A172 (cell line): ENCODE measurements at places on chromosomes 7 and 10. TPM values are rescaled to one million over a fixed set of nuclear protein-coding genes. Genes with fewer than 3 reads are reported as not detected.
A peak's percentile ranks its signal among the peaks of the same experiment; 100 is the strongest.

- DNase-seq: no peak
Observed at GRCh38 chr10:52359441-52359840, 45.4 kb downstream of the DKK1 start.

- DNase-seq: no peak
Observed at GRCh38 chr10:1150638-1150955, 94.4 kb downstream of the WDR37 start.

- DNase-seq: peak; percentile 40
Observed at GRCh38 chr7:130366564-130366963, 13.7 kb upstream of the CPA1 start.

GRCh38 chr10:103667356-103667755, 173.9 kb downstream of the NEURL1 start:
- DNase-seq: no peak

The ZP3 gene
- 3.9 and 12.1 TPM in 2 replicates for total RNA-seq

GRCh38 chr10:94992811-94993210, 54.4 kb downstream of the CYP2C9 start:
- peak; percentile 23 for DNase-seq

- DNase-seq: no peak
Observed at GRCh38 chr7:127438836-127439235, 46.3 kb upstream of the ZNF800 start.

GRCh38 chr7:95105627-95106026, 198.2 kb downstream of the PPP1R9A start:
- no peak for DNase-seq

DNA sequence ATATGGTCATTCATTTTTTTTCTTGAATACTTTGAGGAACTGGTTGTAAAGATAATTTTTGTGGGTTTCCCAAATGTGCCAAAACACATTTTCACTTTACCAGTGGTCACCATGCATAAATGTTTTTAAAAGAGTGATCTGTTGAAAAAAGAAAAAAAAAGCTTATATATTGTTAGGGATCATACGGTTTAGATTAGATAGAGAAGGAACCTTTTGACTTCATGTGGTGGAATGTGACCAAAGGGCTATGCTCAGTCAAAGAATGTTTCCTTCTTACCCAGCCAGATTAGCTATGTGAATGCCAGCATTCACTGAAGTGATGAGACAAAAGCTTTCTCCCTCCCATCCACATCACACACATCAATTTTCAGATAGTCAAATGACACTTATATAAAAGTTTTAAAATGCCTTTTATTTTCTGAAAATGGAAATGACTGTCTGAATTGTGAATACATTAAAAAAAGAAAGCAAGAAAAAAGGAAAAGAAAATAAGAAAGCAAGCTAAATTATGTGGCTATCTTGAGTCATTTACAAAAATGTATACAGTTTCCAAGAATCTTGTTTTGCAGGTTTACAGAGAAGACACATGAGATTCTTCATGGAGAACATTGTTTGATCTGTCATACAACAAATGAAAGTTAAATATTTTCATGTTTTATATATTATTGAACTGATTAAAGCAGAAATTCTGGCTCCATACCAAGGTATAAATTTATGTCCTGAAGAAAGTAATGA, 8.6 kb upstream of the CPED1 start:
- DNase-seq: no peak

GRCh38 chr7:139829025-139829774, at the start of gene TBXAS1:
Gene TBXAS1, plus strand, starts transcription at chr7:139829264. Its CDS starts 127 bp downstream, at chr7:139829391.
- DNase-seq: no peak

GRCh38 chr10:14543046-14543903, 212.6 kb upstream of the FRMD4A start:
- no peak for DNase-seq

DNA sequence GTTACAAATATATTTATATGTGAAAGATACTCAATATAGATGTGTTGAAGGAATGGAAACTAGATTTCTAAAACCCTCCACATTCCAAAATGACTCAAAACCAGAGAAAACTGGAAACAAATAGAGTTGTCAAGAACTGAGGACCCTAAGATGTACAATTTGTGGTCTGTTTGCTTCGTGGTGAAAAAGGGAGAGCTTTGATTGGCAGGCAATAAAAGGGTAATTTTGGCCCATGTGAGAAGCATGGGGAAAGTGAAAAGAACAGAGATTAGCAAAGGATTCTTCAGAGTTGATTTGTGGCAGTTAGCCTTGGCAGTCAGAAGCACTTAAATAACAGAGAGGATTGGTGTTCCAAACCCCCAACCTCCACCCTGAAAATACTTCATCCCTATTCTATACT, 37.1 kb upstream of the DKK1 start:
- no peak for DNase-seq

The DDC gene
- total RNA-seq: not detected in 2 replicates

DNA sequence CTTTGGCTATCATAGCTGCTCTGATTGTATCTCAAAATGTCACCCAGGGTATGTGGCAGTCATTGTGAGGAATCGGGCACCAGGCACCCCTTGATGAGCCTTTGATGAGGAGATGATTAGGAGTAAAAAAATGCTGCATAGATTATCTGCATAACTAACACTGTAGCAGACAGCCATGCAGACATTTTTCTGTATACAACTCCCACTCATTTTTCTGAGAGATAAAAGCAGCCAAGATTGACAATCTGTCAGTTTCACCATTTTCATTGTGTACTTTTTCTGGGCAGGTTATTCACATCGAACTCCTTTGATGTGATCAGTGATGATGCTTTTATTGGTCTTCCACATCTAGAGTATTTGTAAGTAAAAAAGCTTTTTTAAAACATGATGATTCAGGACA, 19.4 kb downstream of the LGI1 start:
- DNase-seq: no peak

GRCh38 chr10:11261687-11262493, 244.2 kb downstream of the CELF2 start:
- no peak for DNase-seq

The WNT8B gene
- total RNA-seq: not detected in 2 replicates

The PLEKHS1 gene
- total RNA-seq: 0.31 TPM in 1 of 2 replicates, not detected in the other

DNA sequence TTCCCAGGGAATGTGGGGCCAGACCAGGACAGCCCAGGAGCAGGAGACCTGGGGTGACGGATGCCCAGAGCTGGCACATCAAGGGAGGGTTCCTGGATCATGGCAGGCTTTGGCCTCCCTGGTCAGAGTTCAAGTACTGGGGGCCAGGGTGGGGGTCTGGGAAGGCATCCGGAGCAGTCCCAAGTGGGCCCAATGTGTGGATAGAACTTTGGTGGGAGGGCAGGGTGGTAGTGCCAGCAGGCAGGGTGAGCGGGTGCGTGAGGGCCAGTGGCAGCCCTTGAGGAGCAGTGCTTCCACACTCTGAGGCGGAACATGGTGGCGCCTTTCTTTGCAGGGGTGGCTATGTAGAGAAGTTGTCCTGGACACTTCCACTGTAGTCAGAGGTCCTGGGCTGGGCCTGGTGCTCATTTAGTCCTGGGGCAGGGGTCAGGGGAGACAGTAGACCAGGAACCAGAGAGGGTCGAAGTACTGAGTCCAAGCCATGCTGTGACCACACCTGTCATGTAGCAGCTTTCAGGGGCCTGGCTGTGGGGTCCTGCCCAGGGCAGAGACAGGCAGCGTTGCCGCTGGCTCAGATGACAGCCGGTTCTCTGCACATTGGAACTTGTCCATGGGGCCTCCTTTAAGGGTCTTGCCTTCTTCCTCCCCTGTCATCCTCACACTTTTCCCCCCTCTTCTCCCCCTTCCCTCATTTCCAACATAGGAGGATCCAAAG, 22.2 kb upstream of the CSGALNACT2 start:
- no peak for DNase-seq

The STOX1 gene
- total RNA-seq: 0.96 and 2.3 TPM in 2 replicates
